Bladder microvascular endothelial cell (primary cell): ENCODE measurements at places on chromosomes 13 and 19. TPM values are rescaled to one million over a fixed set of nuclear protein-coding genes. Genes with fewer than 3 reads are reported as not detected.

The HNRNPA1L2 gene
- 1.5 and 3.2 TPM in 2 replicates for total RNA-seq

The SIGLEC12 gene
- not detected in 2 replicates for total RNA-seq

The KIR3DL2 gene
- total RNA-seq: not detected in 2 replicates

The NDUFS7 gene
- 60.6 and 68.3 TPM in 2 replicates for total RNA-seq

The LRRC4B gene
- total RNA-seq: under 0.01 TPM in 1 of 2 replicates, not detected in the other

The RDH8 gene
- not detected in 2 replicates for total RNA-seq

The MEIOSIN gene
- total RNA-seq: not detected in 2 replicates

The UBE2L5 gene
- total RNA-seq: not detected in 2 replicates

The ZNF429 gene
- 2.8 and 3.1 TPM in 2 replicates for total RNA-seq

The MYO9B gene
- 38.7 and 75.2 TPM in 2 replicates for total RNA-seq

The NR2F6 gene
- 29.3 and 39.3 TPM in 2 replicates for total RNA-seq

The PLEKHF1 gene
- total RNA-seq: 7.1 and 10.4 TPM in 2 replicates

The CHMP2A gene
- total RNA-seq: 102 and 110 TPM in 2 replicates

The ZNF471 gene
- total RNA-seq: 1.1 and 2.9 TPM in 2 replicates

The SIGLEC8 gene
- total RNA-seq: not detected in 2 replicates

The ELSPBP1 gene
- total RNA-seq: not detected in 2 replicates

The SLC7A10 gene
- not detected in 2 replicates for total RNA-seq

The NCCRP1 gene
- not detected in 2 replicates for total RNA-seq

The PRR36 gene
- 0.13 TPM in 1 of 2 replicates, not detected in the other for total RNA-seq

The GPC6 gene
- 0.16 and 0.38 TPM in 2 replicates for total RNA-seq

The ZNF491 gene
- 1.1 and 1.8 TPM in 2 replicates for total RNA-seq

The RUVBL2 gene
- 199 and 209 TPM in 2 replicates for total RNA-seq

The BEST2 gene
- not detected in 2 replicates for total RNA-seq

The PALM3 gene
- total RNA-seq: not detected in 2 replicates

The FGF22 gene
- under 0.01 TPM in 1 of 2 replicates, not detected in the other for total RNA-seq
